ENCODE measurements at places on chromosomes 7 and 10. TPM values are rescaled to one million over a fixed set of nuclear protein-coding genes. Genes with fewer than 3 reads are reported as not detected.

ANKRD22 gene
- not detected for total RNA-seq

SCIN gene
- total RNA-seq, result 0.20 TPM

- peak; percentile 41 for DNase-seq
Observed at GRCh38 chr7:149071641-149072437, 18.7 kb downstream of the ZNF786 start.

DNA sequence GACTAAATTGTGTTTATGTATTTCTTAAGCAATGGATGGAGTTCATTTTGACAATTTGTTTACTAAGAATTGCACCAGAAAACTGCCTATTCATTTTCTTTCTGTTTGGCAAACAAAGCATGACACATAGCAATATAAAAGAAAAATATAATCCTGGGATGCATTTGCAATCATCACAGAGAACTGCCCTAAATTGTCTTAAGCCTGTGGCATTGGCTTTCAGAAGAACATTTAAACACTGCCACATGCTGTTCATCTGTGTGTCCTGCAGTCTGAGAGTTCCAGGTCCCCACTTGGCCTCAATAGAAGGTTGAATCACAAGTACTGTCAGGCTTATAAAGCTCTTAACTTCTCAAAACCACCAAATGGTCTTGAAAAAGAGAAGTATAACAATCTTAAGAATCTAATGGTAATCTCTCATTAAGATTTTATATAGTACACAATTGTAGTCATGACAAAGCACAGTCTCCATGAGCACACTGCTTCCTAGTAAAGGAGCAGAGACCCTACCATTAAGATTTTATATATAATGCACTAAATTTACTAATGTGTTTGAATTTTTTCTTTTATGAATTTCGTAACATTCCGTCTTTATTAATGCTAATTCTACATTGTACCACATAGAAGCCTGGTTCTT is 29.9 kb downstream of the RNLS start:
- no peak for DNase-seq

DNA sequence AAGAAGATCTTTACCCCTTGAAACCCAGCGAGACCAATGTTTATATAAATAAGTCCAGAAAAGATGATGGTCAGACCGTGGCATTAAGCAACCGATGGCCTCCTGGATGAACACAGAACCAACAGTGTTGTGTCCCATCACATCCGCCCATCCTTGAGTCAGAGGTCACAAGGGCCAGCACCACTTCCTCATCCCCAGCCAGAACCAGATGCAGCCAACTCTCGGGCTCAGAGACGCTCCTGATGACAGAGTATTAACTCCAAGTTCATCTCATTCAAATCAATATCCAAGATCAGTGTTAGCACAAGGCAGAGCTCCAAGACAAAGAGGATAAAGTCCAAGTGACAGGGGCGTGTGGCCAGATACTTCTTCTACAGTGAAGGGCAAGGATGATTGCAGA is 63.5 kb downstream of the FAM53B start:
- peak; percentile 57 for DNase-seq

DNA sequence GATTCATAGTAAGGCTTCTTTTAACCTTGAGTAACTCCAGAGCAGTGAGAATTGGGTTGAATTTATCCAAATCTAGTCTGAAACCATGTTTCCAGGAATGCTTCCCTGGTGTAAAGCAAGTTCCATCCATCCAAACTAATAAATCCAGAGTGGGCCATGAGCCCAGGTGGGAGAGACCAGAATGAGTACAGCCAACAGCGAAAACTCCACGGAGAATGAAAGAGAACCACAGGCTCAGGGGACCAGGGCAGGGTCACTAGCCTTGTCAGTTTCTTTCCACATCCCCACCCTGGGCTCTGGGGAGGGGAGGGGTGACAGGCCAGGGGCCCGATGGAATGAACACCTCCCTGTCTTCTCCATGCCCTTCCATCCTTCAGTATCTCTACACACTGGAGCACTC is 180.1 kb downstream of the NEURL1 start:
- no peak for DNase-seq

GRCh38 chr7:93945756-93946535 is 24.4 kb downstream of the GNG11 start:
- no peak for DNase-seq

GRCh38 chr10:78600121-78600665 is 468.6 kb upstream of the ZMIZ1 start:
- DNase-seq, result no peak

- no peak for DNase-seq
Observed at GRCh38 chr10:68156373-68157185, 47.3 kb downstream of the MYPN start.

GRCh38 chr10:15251791-15252380 is 83.4 kb upstream of the NMT2 start:
- DNase-seq, result no peak

- DNase-seq, result peak; percentile 63
Observed at GRCh38 chr10:12042409-12042796, 206 bp downstream of the UPF2 start.

All from left ventricle myocardium superior (tissue), 1 donor.